Stimulated activated CD8-positive, alpha-beta memory T cell treated with anti-CD3 and anti-CD28 coated beads, Interleukin-7, amount 100 ng/mL, for 1 hour (primary cell): ENCODE measurements at places on chromosomes 5 and 9.

- DNase-seq = no peak
Observed at GRCh38 chr9:86822006-86822801, 125.1 kb downstream of the GAS1 start.

GRCh38 chr9:93365427-93366118 is 85.9 kb upstream of the FAM120A start:
- no peak for DNase-seq

DNA sequence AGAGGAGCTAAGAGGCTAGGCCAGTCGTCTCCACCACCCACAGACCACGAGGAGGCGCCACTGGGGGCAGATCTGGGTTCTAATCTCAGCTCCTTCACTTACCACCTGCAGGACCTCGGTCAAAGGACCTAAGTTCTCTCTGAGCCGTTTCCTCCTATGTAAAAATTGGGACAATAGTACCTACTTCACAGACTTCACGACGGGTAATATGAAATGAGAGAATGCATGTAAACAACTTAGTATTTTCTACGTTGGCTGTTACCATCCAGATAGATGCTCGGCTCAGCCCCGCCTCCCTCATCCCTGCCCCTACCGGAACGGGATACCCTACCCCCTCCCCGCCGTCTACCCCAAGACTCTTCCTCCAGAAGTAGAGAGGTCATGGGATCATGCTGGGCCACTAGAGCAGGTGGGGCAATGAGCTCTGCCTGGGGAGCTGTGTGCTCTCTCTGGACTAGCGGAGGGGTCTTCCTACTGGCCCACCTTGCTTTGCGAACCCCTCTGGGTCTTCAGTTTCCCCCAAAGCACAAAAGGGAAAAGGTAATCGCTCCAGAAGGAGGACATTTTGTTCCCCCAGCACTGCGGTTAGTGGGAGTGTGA is 541 bp downstream of the GNPDA1 start:
- peak; percentile 30 for DNase-seq

DNA sequence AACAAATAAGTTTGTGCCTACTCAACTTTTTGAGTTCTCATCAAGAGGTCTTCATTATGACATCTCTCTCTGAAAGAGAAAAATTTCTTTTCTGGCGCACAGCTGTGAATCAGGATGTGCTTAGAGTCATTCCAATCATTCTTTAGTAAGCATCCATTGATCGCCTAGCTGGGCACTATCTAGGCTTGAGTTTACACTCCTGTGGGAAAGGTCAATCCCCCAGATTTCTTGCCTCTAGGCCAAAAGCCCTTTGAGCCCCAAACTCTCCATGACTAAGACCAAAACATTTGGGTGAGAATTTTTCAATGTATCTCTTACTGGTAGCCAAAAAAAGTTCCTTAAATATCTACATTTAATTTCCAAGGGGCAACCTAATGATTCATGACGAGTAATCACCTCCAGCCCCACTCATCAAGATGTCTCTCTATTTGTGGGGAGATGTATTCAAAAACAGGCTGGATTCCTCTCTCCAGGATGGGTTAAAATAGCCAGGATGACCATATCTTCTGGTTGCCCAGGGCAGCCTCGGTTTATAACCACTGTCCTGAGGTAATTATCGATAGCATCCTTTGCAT is 101.7 kb downstream of the GNA14 start:
- DNase-seq = no peak
